ENCODE measurements at places on chromosomes 7 and 10. TPM values are rescaled to one million over a fixed set of nuclear protein-coding genes. Genes with fewer than 3 reads are reported as not detected.

Gene TAS2R3
- 0.41 TPM for total RNA-seq

Gene FAM180A
- total RNA-seq = 19.7 TPM

DNA sequence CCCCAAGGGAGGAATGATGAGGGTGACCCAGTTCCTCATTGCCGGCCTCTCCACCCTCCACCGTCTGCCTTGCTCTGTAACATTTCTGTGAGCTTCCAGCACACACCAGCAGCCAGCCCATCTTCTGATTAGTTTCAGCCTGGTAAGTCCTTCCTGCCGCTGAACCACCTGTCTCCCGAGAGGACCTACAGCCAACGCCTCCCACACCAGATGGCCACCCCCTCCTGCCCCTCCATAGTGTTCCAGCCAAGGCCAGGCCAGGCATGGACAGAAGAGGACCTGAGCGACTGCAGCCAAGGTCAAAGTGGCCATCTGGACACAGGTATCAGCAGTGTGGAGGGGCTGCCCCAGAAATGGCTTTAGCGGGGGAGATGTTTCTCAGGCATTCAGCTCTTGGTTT, 170.7 kb upstream of the CTBP2 start:
- peaks cover 6% of the 10 kb centered on the region for H3K27me3 ChIP-seq
- peaks cover 14% of the 10 kb centered on the region for H3K4me1 ChIP-seq
- H3K27ac ChIP-seq = no peak overlapping the region
- H3K4me3 ChIP-seq = no peak overlapping the region

GRCh38 chr7:88737632-88738031, 21.9 kb upstream of the ZNF804B start:
- H3K27ac ChIP-seq = no peak overlapping the region
- H3K4me3 ChIP-seq = no peak overlapping the region
- H3K36me3 ChIP-seq = no peaks in the 10 kb centered on the region
- H3K4me1 ChIP-seq = no peaks in the 10 kb centered on the region

GRCh38 chr10:70832852-70833528, 17.2 kb downstream of the SGPL1 start:
- no peaks in the 10 kb centered on the region for H3K27me3 ChIP-seq
- no peak overlapping the region for H3K4me3 ChIP-seq
- no peak for DNase-seq
- H3K36me3 ChIP-seq = peaks cover 11% of the 10 kb centered on the region
- H3K4me1 ChIP-seq = peaks cover 44% of the 10 kb centered on the region

GRCh38 chr7:30726296-30727006, 25.5 kb upstream of the INMT start:
- no peak for DNase-seq
- no peak overlapping the region for H3K4me3 ChIP-seq
- H3K4me1 ChIP-seq = no peaks in the 10 kb centered on the region
- no peaks in the 10 kb centered on the region for H3K36me3 ChIP-seq
- peaks cover 6% of the 10 kb centered on the region for H3K27me3 ChIP-seq
- no peak overlapping the region for H3K27ac ChIP-seq

- no peaks in the 10 kb centered on the region for H3K4me1 ChIP-seq
- H3K27me3 ChIP-seq = peaks cover 34% of the 10 kb centered on the region
- DNase-seq = no peak
- H3K36me3 ChIP-seq = no peaks in the 10 kb centered on the region
- H3K27ac ChIP-seq = no peak overlapping the region
- no peak overlapping the region for H3K4me3 ChIP-seq
These were observed 83.8 kb downstream of the TEX36 start for GRCh38 chr10:125599194-125599593.

GRCh38 chr10:112241651-112242341, 41.4 kb upstream of the TECTB start:
- no peaks in the 10 kb centered on the region for H3K36me3 ChIP-seq
- no peak overlapping the region for H3K4me3 ChIP-seq

Gene SPDYE8
- total RNA-seq = not detected

- no peak overlapping the region for H3K27ac ChIP-seq
- peaks cover 7% of the 10 kb centered on the region for H3K36me3 ChIP-seq
- H3K27me3 ChIP-seq = no peaks in the 10 kb centered on the region
- H3K4me3 ChIP-seq = no peak overlapping the region
These were observed 62.4 kb upstream of the CC2D2B start for GRCh38 chr10:95845411-95845810.

- H3K27ac ChIP-seq = peak overlapping the region; percentile 99
- peaks cover 63% of the 10 kb centered on the region for H3K4me1 ChIP-seq
These were observed 5.6 kb downstream of the TMEM120A start for GRCh38 chr7:75988568-75989499.

Gene NRCAM
- 0.14 TPM for total RNA-seq

- no peaks in the 10 kb centered on the region for H3K36me3 ChIP-seq
- no peak overlapping the region for H3K4me3 ChIP-seq
- H3K27ac ChIP-seq = no peak overlapping the region
- no peak for DNase-seq
- H3K27me3 ChIP-seq = no peaks in the 10 kb centered on the region
These were observed 178.0 kb downstream of the MDFIC start for GRCh38 chr7:115099906-115100305.

GRCh38 chr7:101357433-101357832, 5.2 kb upstream of the COL26A1 start:
- H3K36me3 ChIP-seq = no peaks in the 10 kb centered on the region
- DNase-seq = no peak
- H3K4me3 ChIP-seq = no peak overlapping the region
- H3K27ac ChIP-seq = no peak overlapping the region

Gene FGF8
- total RNA-seq = not detected

- no peak for DNase-seq
- H3K27ac ChIP-seq = no peak overlapping the region
- H3K4me1 ChIP-seq = no peaks in the 10 kb centered on the region
These were observed 61.0 kb upstream of the MKI67 start for GRCh38 chr10:128186959-128187787.

DNA sequence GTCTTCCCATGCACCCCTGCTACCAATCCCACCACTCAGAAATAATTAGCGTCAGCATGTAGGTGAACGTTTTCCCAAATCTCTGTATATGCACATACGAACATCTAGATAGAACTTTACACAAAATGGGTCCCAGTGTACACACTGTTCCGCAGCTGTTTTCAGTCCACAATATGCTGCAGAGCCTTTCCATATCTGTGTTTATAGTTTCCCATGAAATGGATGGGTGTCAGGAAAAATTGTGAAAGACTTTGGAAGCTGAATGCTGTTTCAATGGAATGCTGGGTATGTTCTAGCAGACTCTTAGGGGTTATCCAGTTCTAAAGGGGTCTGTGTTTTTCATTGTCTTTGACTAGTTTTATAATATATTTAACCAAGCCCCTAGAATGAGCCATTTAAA, 13.8 kb downstream of the GRK5 start:
- H3K27me3 ChIP-seq = no peaks in the 10 kb centered on the region
- no peak for DNase-seq
- peaks cover 96% of the 10 kb centered on the region for H3K4me1 ChIP-seq
- H3K27ac ChIP-seq = peak overlapping the region; percentile 97
- H3K36me3 ChIP-seq = no peaks in the 10 kb centered on the region

GRCh38 chr10:4678951-4679671, 146.9 kb upstream of the AKR1E2 start:
- no peak overlapping the region for H3K4me3 ChIP-seq
- DNase-seq = no peak
- H3K36me3 ChIP-seq = no peaks in the 10 kb centered on the region
- peaks cover 5% of the 10 kb centered on the region for H3K4me1 ChIP-seq

GRCh38 chr10:110456523-110457091, 41.1 kb upstream of the DUSP5 start:
- no peak for DNase-seq
- peaks cover 32% of the 10 kb centered on the region for H3K4me1 ChIP-seq
- no peaks in the 10 kb centered on the region for H3K36me3 ChIP-seq
- no peak overlapping the region for H3K4me3 ChIP-seq
- no peak overlapping the region for H3K27ac ChIP-seq

Gene GIMAP2
- total RNA-seq = 5.0 TPM

Gene AKR1C8
- total RNA-seq = 0.22 TPM

DNA sequence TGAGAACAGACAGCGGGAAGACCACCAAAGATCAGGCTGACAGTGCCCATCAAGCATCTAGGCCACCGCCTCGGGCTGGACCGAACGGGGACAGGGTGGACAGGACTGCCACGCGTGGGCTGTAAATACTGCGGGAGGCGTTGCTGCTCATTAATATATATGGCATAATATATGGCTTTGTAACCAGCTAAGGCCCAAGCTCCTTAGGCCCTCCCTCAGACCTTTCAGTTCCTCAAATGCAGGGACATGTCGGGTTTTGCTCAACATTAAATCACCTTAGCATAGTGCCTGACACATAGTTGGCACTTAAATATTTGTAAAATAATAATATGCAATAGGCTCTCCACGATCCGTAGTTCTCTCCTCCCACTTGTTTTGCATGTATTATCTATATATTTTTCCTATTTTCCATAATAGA, 402 bp upstream of the TMEM168 start:
- no peaks in the 10 kb centered on the region for H3K36me3 ChIP-seq
- no peak for DNase-seq
- no peaks in the 10 kb centered on the region for H3K27me3 ChIP-seq
- H3K27ac ChIP-seq = peak overlapping the region; percentile 94

DNA sequence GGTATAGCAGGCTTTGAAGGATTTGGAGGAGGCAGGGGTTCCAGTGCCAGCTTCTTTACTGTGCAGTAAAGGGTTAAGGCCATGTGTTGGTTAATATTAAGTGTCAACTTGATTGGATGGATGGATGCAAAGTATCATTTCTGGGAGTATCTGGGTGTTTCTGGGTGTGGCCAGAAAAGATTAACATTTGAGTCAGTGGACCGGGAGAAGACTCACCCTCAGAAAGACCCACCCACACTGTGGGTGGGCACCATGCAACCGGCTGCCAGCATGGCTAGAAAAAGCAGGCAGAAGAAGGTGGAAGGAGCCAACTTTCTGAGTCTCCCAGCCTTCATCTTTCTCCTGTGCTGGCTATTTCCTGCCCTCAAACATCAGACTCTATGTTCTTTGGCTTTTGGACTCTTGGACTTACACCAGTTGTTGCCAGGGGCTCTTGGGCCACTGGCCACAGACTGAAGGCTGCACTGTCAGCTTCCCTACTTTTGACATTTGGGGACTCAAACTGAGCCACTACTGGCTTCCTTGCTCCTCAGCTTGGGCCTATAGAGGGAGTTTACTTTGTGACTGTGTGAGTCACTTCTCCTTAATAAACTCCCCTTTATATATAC, 6.8 kb upstream of the TRUB1 start:
- peaks cover 13% of the 10 kb centered on the region for H3K4me1 ChIP-seq
- no peak for DNase-seq
- H3K36me3 ChIP-seq = no peaks in the 10 kb centered on the region
- H3K4me3 ChIP-seq = no peak overlapping the region
- H3K27ac ChIP-seq = no peak overlapping the region

GRCh38 chr7:47207956-47208355, 374.0 kb downstream of the TNS3 start:
- H3K27ac ChIP-seq = no peak overlapping the region
- no peak for DNase-seq
- H3K36me3 ChIP-seq = no peaks in the 10 kb centered on the region
- H3K4me1 ChIP-seq = no peaks in the 10 kb centered on the region

DNA sequence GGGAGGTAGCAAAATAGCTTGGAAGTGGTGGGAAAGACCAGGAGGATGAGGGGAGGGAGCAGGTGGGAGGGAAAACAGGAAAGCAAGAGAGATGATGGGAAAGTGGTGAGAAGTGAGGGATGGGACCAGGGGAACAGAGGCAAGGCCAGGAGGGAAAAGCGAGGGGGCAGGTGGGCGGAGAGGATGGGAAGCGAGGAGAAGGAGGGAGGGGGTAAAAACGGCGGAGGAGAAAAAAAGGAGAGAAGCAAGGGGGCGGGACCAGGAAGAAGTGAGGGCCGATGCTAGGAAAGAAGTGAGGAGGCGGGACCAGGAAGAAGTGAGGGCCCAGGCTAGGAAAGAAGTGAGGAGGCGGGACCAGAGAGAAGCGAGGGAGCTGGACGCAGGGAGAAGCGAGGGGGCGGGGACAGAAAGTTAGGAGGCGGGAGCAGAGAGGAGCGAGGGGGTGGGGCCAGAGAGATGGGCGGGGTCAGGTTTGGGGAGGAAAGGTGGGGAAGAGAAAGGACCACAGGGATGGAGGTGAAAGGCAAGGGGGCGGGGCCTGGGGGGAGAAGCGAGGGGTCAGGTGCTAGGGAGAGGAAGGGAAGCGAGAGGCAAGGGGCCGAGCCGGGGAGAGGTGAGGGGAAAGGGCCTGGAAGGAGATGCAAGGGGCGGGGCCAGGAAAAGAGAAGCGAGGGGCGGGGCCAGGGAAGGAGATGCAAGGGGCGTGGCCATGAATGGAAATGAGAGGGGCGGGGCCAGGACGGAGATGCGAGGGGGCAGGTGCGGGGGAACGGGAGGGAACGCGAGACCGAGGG, 984 bp downstream of the SMURF1 start:
- no peaks in the 10 kb centered on the region for H3K27me3 ChIP-seq
- peaks cover 56% of the 10 kb centered on the region for H3K4me1 ChIP-seq
- peak overlapping the region; percentile 99 for H3K27ac ChIP-seq
- no peaks in the 10 kb centered on the region for H3K36me3 ChIP-seq

Gene SLC26A3
- total RNA-seq = 0.33 TPM

Gene ACHE
- 0.49 TPM for total RNA-seq

DNA sequence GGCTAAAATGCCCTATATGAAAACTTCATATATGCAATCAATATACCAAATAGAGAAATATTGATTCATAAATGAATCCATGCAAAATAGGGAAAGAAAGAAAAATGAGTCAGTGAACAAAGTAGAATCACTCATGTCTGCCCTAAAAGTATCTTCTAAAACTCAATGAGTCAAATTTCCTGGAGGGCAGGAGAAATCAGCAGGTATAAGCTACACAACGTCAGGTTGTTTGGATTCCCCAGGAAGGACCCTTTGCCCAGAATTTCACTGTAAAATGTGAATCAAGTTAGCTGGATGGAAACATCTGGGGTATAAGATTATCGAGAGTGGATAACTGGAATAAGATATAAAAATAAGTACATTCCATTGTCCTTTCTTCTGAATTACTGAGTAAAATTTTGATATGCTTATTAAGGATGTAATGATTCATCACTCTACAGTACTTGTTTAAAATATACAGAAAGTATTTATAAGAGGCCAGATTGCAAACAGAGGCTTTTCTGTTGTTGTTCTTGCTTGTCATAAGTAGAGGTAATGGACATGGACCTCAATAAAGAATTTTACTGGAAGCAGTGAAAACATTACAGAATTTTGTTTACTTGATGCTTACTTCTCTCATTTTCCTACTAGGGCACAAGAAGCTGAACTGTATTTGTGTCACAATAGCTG, 99.0 kb downstream of the AGMO start:
- no peak overlapping the region for H3K4me3 ChIP-seq
- peak overlapping the region; percentile 69 for H3K27ac ChIP-seq
- DNase-seq = no peak
- H3K4me1 ChIP-seq = peaks cover 52% of the 10 kb centered on the region
- H3K36me3 ChIP-seq = no peaks in the 10 kb centered on the region
- no peaks in the 10 kb centered on the region for H3K27me3 ChIP-seq
